Pancreas (tissue), 10 donors: ENCODE measurements at places on chromosomes 2 and 18. TPM values are rescaled to one million over a fixed set of nuclear protein-coding genes. Genes with fewer than 3 reads are reported as not detected.

DNA sequence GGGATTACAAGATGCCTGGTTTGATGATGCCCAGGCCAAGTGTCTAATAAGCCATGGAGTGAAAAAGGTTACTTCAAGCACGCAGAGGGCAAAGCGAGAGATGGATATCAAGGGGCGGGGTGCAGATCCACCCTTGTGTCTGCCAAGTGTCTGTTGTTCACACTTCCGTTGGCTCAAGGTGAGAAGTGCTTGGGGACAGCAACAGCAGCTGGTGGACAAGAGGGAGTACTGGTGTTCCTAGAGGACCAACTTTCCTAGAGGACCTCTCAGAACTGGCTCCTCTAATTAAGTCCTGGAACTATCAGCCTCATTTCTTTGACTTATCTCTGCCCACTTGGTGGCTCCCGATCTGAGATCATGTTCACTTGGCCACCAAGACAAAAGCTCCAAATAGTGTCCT, 299.1 kb downstream of the PRKCE start:
- no peak overlapping the region for H3K4me3 ChIP-seq
- DNase-seq: no peak
- no peak overlapping the region for H3K27ac ChIP-seq
- no peaks in the 10 kb centered on the region for H3K4me1 ChIP-seq
- no peaks in the 10 kb centered on the region for H3K36me3 ChIP-seq
- no peaks in the 10 kb centered on the region for H3K27me3 ChIP-seq

DNA sequence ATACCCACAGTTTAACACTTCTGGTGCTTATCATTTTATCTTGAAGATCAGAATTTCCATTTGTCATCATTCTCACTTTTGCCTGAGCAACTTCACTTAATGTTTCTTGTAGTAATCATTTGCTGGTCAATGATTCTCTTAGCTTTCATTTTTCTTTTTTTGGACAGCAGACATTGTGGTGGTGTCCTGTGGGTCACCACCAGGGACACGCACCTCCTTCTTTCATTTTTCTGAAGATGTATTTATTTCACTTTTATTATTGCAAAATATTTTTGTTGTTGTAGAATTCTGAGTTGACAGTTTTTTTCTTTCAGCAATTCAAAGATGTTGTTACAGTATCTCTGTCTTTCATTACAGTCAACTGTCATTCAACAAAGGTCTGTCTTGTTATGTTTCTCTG, 84.3 kb downstream of the FAM168B start:
- H3K27ac ChIP-seq: no peak overlapping the region
- H3K27me3 ChIP-seq: no peaks in the 10 kb centered on the region
- H3K4me1 ChIP-seq: no peaks in the 10 kb centered on the region
- no peaks in the 10 kb centered on the region for H3K36me3 ChIP-seq
- DNase-seq: no peak

DNA sequence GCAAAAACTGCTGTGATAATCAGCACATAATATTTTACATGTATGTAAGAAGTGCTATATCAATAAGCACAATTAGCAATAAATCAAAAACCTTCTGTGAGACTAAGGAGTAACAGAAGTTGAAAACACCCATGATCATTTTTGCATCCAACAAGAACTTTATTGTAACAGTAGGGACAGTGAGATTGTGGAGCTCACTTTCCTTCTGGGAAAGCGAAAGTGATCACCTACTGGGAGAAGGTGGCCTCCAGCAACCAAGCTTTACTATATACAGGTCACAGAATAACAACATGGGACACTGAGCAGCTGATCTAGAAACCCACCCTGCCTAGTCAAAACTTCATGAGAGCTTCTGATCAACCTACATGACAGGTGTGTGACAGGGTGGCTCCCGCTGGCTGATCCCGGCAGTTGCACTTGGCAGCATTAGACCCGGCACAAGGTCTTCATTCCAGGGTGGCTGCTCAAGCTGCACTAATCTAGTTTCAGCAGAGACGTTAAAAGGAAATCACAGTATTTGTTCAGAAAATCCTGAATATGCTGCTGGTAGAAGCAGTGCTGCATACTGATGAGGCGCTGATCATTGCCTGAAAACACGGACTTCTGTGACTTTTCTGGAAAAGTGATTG, 63.5 kb upstream of the ARL5A start:
- H3K4me1 ChIP-seq: no peaks in the 10 kb centered on the region
- H3K4me3 ChIP-seq: no peak overlapping the region
- H3K36me3 ChIP-seq: no peaks in the 10 kb centered on the region
- H3K27me3 ChIP-seq: no peaks in the 10 kb centered on the region

The C2orf81 gene
- 1.2 TPM for total RNA-seq

The CD8B2 gene
- 0.25 TPM for total RNA-seq

GRCh38 chr2:39731546-39731945, 47.5 kb downstream of the THUMPD2 start:
- no peak overlapping the region for H3K4me3 ChIP-seq
- H3K36me3 ChIP-seq: no peaks in the 10 kb centered on the region
- no peak overlapping the region for H3K27ac ChIP-seq
- H3K27me3 ChIP-seq: no peaks in the 10 kb centered on the region
- no peak for DNase-seq
- H3K4me1 ChIP-seq: no peaks in the 10 kb centered on the region

The VSNL1 gene
- total RNA-seq: 0.66 TPM
